ENCODE measurements at places on chromosomes 7 and 10. TPM values are rescaled to one million over a fixed set of nuclear protein-coding genes. Genes with fewer than 3 reads are reported as not detected.

PRXL2A gene
- 16.4 TPM for total RNA-seq

SRRM3 gene
- total RNA-seq: 0.09 TPM

DNA sequence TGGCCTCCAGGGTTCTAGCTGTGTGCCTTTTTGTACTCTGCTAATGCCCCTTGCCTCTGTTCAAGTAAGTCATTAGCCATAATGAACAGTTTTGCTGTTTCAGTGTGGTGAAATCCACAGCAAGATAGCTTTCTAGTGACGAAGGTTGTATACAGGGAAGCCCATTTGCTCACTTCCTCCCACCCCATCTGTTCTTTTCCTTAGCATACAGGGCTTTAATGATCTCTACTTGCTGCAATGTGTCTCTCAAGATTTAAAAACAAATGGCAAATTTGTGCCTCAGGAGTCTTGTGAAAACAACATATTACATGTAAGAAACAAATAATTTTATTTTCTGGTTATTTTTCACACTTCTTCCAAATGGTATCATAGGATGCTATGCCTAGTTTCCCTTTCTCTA is 243.2 kb downstream of the CDK14 start:
- no peaks in the 10 kb centered on the region for H3K27me3 ChIP-seq
- H3K4me3 ChIP-seq: no peak overlapping the region
- no peak overlapping the region for H3K27ac ChIP-seq
- H3K36me3 ChIP-seq: no peaks in the 10 kb centered on the region
- H3K4me1 ChIP-seq: no peaks in the 10 kb centered on the region
- DNase-seq: no peak

GRCh38 chr7:50369143-50370026 is 64.9 kb downstream of the IKZF1 start:
- H3K27ac ChIP-seq: peak overlapping the region; percentile 45
- peak; percentile 87 for DNase-seq
- no peaks in the 10 kb centered on the region for H3K27me3 ChIP-seq

DNA sequence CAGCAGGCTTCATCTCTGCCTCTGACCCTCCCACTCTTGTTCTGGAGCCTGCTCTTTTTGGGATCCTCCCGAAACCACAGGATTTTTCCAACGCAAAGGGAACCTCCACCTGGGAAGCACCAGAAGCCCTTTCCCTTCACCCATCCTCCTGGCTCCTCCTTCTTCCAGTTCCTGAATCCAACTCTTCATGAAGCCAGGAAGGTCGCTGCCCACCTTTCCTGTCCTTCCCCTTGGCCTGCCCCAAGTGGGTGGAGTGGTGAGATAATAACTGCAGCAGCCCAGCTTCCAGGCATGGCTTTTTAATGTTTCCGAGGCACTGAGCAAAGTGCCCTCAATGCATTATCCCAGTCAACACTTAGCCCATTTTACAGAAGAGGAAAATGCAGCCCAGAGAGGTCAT is 70.8 kb upstream of the EEPD1 start:
- DNase-seq: no peak
- H3K36me3 ChIP-seq: no peaks in the 10 kb centered on the region
- no peak overlapping the region for H3K4me3 ChIP-seq
- no peak overlapping the region for H3K27ac ChIP-seq

AMPH gene
- not detected for total RNA-seq

SPDYE2 gene
- total RNA-seq: not detected

GRCh38 chr10:103667356-103667755 is 173.9 kb downstream of the NEURL1 start:
- H3K36me3 ChIP-seq: peaks cover 3% of the 10 kb centered on the region
- peaks cover 14% of the 10 kb centered on the region for H3K4me1 ChIP-seq
- no peak for DNase-seq
- H3K27ac ChIP-seq: no peak overlapping the region
- H3K27me3 ChIP-seq: no peaks in the 10 kb centered on the region
- no peak overlapping the region for H3K4me3 ChIP-seq

DKK1 gene
- not detected for total RNA-seq

DNA sequence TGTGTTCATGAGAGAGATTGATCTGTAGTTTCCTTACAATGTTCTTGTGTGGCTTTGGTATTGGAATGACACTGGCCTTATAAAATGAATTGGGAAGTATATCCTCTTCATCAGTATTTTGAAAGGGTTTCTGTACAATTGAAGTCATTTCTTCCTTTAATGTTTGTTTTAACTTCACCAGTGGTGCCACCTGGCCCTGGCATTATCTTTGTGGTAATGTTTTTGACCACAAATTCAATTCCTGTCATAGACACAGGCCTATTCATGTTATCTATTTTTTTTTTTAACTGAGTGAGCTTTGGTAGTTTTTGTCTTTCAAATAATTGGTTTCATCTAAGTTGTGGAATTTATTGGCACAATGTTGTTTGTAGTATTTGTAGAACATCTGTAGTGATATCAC is 127.7 kb downstream of the CDK14 start:
- no peak overlapping the region for H3K27ac ChIP-seq
- no peak overlapping the region for H3K4me3 ChIP-seq
- no peaks in the 10 kb centered on the region for H3K4me1 ChIP-seq
- no peaks in the 10 kb centered on the region for H3K36me3 ChIP-seq
- no peaks in the 10 kb centered on the region for H3K27me3 ChIP-seq

BAMBI gene
- total RNA-seq: 0.31 TPM

PON1 gene
- total RNA-seq: not detected

- no peaks in the 10 kb centered on the region for H3K36me3 ChIP-seq
- H3K4me3 ChIP-seq: no peak overlapping the region
- H3K27me3 ChIP-seq: no peaks in the 10 kb centered on the region
Observed at GRCh38 chr10:123463181-123463580, 203.0 kb upstream of the GPR26 start.

DNA sequence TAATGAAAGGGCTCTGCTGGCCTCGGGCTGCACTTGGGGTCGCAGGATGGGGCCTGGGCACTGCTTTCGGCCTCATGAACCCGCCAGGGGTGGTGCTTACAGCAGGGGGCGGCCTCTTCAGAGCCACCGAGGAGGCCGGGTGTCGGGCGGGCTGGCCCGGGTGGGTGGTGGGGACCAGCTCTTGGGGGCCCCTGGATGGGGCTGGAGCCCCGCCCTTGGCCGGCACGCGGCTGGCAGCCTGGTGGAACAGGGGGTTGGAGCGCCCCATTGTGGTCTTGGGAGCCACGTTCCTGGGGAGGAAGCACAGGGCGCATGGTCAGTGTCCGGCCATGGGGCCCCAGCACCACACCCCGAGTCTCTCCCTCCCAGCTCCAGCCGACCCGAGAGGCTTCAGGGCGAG is 8.8 kb downstream of the ADAM8 start:
- DNase-seq: no peak
- H3K27ac ChIP-seq: no peak overlapping the region

NHLRC2 gene
- 23.6 TPM for total RNA-seq

CREB5 gene
- total RNA-seq: not detected

HOXA6 gene
- total RNA-seq: not detected

- no peak for DNase-seq
- peaks cover 41% of the 10 kb centered on the region for H3K27me3 ChIP-seq
- no peak overlapping the region for H3K4me3 ChIP-seq
- peaks cover 5% of the 10 kb centered on the region for H3K4me1 ChIP-seq
- no peak overlapping the region for H3K27ac ChIP-seq
Observed at GRCh38 chr7:150962290-150962552, 15.9 kb downstream of the KCNH2 start.

GRCh38 chr7:51357821-51358220 is 41.2 kb upstream of the COBL start:
- H3K27me3 ChIP-seq: no peaks in the 10 kb centered on the region
- H3K4me1 ChIP-seq: no peaks in the 10 kb centered on the region
- no peak overlapping the region for H3K4me3 ChIP-seq
- no peak overlapping the region for H3K27ac ChIP-seq
- H3K36me3 ChIP-seq: no peaks in the 10 kb centered on the region

GRCh38 chr7:92612501-92612900 is 22.3 kb upstream of the FAM133B start:
- H3K4me1 ChIP-seq: peaks cover 39% of the 10 kb centered on the region
- no peak for DNase-seq
- peak overlapping the region; percentile 75 for H3K27ac ChIP-seq
- no peak overlapping the region for H3K4me3 ChIP-seq
- no peaks in the 10 kb centered on the region for H3K27me3 ChIP-seq
- peaks cover 66% of the 10 kb centered on the region for H3K36me3 ChIP-seq

DNA sequence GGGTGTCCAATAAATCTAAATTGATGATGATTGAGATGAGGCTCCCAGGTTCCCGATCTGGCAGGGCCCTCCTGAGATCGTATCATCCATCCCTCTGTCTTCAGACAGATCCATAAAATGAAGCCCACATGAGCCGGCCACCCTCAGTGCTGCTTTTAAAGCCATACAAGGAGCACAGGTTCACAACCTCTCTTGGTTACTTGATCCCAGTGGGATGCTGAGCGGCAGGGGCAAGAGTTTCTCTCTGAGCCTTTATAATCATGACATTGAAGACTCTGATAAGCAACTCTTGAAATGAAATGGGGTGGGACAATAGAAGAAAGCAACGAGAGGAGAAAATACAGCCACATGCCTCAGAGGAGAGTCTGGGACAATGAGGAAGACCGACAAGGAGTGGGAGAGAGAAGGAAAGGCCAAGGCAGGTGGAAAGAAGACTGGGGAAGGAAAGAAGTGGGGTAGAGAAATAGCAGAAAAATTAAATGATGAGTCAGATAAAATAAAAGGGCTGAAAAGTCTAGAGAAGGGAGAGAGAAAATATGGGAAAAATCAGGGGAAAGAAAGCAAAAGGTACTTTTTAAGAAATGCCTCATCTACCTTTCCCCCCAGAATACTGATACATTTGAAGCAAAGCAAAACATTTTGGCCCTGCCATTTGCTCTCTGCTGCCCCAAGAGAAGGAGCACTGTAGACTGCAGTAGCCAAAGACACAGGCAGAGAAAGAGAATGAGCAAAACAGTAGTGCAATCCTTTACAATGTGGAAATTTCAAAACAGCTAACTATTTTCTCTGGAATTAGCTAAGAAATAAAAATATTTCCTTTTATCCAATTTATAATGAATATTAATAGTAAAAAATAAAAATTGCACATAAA is 14.6 kb downstream of the GBX1 start:
- no peaks in the 10 kb centered on the region for H3K4me1 ChIP-seq
- no peaks in the 10 kb centered on the region for H3K36me3 ChIP-seq
- H3K27ac ChIP-seq: no peak overlapping the region
- no peak for DNase-seq

DNA sequence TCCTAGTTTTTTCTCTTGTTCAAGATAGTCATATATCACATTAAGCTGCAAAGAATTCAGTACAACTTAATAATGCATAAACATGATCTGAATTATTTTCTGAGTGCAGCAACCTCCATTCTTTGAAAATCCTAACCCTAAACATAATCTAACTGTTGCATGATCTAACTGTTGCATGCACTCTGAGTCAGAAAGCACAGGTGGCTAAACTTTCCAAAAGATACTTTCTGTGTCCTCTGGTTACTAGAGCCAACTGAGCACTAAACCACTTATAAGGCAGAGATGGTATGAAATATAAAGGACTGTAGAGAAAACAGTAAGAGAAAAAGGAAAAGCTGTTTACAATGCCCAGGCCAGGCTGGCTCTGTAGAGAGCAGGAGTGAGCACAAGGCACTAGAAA is 23.0 kb upstream of the FAM133B start:
- no peak overlapping the region for H3K4me3 ChIP-seq
- peaks cover 38% of the 10 kb centered on the region for H3K4me1 ChIP-seq

DNA sequence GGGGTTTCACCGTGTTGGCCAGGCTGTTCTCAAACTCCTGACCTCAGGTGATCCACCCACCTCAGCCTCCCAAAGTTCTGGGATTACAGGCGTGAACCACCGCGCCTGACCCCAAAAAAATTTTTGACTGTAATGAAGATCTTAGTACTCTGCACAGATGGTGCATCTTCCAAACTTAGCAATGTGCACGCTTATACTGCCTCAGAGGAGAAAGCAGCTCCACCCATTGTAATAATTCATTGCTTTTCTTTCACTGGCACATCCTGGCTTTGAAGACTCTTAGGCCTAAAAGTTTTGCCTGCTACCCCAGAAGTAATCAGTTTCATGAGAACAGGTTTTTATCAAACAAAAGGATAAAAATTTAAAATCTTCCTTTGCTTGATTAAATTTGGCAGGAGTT is 52.1 kb upstream of the OIT3 start:
- H3K27ac ChIP-seq: no peak overlapping the region
- H3K27me3 ChIP-seq: no peaks in the 10 kb centered on the region
- no peaks in the 10 kb centered on the region for H3K36me3 ChIP-seq

TSPAN13 gene
- 1.1 TPM for total RNA-seq

- peak overlapping the region; percentile 10 for H3K27ac ChIP-seq
- H3K4me3 ChIP-seq: peak overlapping the region; percentile 45
- DNase-seq: no peak
Observed at GRCh38 chr10:114518401-114519305, 114.4 kb upstream of the AFAP1L2 start.

DNA sequence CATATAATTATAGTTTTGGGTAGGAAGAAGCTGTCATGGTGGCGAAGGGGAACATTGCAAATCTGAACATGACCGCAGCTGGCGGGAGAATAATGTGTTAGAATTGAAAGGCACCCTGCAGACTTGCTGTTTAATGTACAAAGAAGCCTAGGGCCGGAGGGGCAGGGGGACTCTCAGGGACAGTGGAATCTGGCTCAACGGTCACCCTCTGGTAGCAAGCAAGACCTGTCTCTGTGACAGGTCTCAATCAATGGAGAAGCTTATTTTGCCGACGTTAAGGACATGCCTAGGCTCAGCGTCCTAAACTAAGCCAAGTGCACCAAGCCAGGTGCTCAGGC is 177.3 kb downstream of the NSUN6 start:
- no peak overlapping the region for H3K4me3 ChIP-seq
- peaks cover 8% of the 10 kb centered on the region for H3K4me1 ChIP-seq
- no peak overlapping the region for H3K27ac ChIP-seq
- H3K36me3 ChIP-seq: no peaks in the 10 kb centered on the region
- DNase-seq: no peak

DNA sequence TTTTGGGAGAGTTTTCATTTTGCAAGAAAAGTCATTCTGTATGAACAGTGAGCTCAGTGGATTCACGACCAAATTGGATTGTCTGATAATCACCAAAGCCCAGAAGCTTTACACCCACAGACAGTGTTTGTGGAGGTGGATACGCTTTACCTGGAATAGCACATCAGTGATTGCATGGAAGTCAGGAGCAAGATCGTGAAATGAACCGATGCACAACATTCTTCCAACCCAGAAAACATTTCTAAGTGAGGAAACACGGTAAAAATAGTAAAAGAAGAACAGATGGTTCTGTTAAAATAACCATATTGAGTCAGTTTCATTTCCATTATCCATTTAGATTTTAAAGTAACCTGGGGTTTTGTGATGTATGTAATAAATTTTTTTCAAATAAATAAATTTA is 478.2 kb upstream of the PFKP start:
- no peaks in the 10 kb centered on the region for H3K27me3 ChIP-seq
- no peak overlapping the region for H3K4me3 ChIP-seq
- no peaks in the 10 kb centered on the region for H3K4me1 ChIP-seq
- H3K27ac ChIP-seq: no peak overlapping the region
- no peak for DNase-seq

DNA sequence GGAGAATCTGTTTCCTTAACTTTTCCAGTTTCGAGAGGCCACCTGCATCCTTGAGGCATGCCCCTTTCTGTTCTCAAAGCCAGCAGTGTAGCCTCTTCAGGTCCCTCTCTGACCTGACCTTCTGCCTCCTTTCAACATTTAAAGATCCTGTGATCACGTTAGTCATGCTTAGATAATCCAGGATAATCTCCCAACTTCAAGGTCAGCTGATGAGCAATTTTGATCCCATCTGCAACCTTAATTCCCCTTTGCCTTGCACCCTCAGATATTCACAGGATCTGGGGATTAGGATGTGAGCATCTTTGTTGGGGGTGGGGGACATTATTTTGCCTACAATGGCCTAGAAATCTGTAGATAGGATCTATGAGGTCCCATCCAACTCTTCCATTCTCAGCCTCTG is 8.0 kb downstream of the HKDC1 start:
- no peaks in the 10 kb centered on the region for H3K36me3 ChIP-seq
- peaks cover 66% of the 10 kb centered on the region for H3K4me1 ChIP-seq
- no peaks in the 10 kb centered on the region for H3K27me3 ChIP-seq
- H3K27ac ChIP-seq: peak overlapping the region; percentile 95
- no peak for DNase-seq

Measured in activated CD4-positive, alpha-beta T cell treated with anti-CD3 and anti-CD28 coated beads, Interleukin-2, amount 10 ng/mL, durations not matched to agents 24 days and 14 days (primary cell).